MG63 (cell line): ENCODE measurements at places on chromosomes 4 and X. TPM values are rescaled to one million over a fixed set of nuclear protein-coding genes. Genes with fewer than 3 reads are reported as not detected.

GRCh38 chr4:182265881-182266280, 22.7 kb downstream of the TENM3 start:
- DNase-seq: no peak

- DNase-seq: no peak
Measured at GRCh38 chr4:5421416-5421815, 286.9 kb downstream of the EVC2 start.

DNA sequence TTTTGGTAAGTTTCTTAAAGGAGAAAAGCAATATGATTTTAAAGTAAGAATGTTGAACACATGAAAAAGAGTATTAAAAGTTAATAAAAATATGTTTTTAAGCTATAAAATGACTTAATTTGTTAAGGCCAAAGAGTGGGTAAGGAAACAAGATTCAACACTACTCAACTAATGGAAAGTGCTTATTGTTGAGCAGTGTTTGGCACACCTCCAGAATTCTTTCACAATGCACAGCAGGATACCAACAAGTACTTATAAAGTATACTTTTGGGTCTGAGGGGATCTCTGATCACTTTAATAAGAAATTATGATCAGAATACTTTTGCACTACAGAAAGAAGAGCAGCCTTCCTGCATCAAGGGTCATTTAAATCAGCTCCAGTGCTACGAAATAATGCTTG, 5.9 kb downstream of the LAMP2 start:
- DNase-seq: peak; percentile 3

The LEF1 gene
- not detected in 2 replicates for total RNA-seq

GRCh38 chr4:139554893-139555704, 920 bp downstream of the SETD7 start:
- DNase-seq: peak; percentile 82

DNA sequence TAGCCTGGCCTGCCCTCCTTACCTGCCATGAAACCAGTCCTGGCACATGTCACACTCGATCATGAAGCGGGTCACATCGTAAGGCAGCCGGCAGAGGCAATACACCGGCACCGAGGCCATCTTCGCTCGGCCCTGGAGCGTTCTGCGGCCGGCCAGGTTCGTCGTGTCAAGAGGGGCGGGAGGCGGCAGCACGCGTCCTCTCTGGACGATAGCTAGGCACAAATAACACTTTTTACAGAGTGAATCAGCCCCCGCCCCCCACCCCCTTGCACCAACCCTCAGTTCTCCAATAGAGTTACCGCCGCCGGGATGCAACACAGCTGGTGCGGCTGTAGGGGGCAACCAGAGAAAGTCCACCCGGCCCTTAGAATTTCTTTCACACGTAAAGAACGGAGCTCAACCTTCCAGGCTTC, 1.7 kb downstream of the PHF8 start:
- DNase-seq: peak; percentile 55

- no peak for DNase-seq
Measured at GRCh38 chrX:112147206-112147605, 64.6 kb upstream of the TRPC5 start.

- DNase-seq: no peak
Measured at GRCh38 chr4:130178106-130178505, 1082.2 kb downstream of the C4orf33 start.

GRCh38 chr4:155973639-155974475, 20.2 kb upstream of the CTSO start:
- DNase-seq: no peak

The ARHGAP4 gene
- 0.07 and 2.4 TPM in 2 replicates for total RNA-seq

The GRID2 gene
- not detected in 2 replicates for total RNA-seq

- DNase-seq: no peak
Measured at GRCh38 chr4:54365691-54366090, 136.6 kb downstream of the PDGFRA start.

- no peak for DNase-seq
Measured at GRCh38 chrX:132046533-132046932, 23.4 kb downstream of the STK26 start.

DNA sequence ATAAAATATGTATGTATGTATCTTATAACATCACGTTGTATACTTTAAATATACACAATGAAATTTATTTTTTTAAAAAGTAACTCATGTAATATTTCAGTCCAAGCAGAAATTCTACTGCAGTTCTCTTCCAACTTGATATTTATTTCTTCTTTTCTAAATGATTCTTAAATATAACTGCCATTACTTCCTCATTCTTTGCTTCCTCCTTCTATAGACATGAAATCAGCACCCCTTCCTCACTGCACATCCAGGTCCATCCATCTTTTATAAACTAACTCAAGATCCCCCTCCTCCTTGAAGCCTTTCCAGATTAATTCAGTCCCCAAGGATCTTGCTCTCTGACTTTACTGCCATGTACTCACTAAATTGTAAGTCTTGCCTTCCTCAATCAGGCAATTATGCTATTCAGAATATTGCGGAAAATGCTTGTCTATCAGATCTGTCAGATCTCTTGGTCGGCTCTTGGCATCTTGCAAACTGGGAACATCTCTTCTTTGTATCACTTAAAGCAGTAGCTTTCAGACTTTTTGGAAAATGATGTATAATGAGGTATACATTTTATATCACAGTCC, 3.7 kb downstream of the GPRIN3 start:
- no peak for DNase-seq

The EPHA5 gene
- 15.2 and 22.4 TPM in 2 replicates for total RNA-seq

DNA sequence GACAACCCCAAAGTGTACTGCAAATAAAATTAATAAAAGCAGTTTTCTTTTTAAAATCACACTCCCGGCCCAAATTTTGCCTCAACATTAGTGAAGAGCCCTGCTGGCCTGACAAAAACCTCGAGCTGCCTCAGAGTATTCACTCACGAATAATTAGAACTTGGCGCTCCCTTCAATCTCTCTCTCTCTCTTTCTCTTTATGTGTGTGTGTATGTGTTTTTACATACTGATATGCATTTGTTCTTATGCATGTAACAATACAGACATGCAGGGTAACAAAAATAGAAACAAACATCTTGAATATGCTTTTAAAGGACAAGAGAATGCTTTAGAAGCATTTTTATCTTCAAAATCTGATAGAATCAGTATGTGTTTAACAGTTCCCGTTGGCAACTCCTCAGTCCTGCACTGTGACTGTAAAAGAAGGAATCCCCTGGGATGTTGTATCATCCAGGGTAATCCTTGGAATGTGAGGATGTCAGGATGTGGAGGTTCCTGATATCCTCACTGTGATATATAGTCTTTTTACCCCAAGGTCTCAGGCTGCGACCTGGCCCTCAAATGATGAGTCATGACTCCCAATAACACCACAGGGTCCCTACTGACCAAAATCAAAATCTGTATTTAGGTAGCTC, 53.0 kb downstream of the PTCHD1 start:
- DNase-seq: no peak

DNA sequence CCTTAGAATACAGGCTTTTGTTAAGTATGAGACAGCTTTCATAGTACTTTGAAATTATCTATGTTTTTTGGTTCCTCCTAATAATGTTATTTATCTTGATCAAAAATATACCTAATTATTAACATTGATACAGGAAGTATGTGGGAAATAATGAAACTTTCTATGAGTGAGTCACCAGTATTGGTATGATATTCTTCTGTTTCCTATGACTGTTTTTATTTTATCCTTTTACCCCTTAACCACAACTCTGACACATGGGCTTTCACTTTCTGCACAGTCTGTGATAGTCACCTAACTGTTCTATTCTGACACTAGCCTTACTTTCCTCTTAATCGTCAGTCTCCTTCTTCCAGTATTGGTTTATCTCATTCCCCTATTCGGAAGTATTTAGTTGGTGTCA, 4.7 kb downstream of the THAP9 start:
- DNase-seq: no peak

DNA sequence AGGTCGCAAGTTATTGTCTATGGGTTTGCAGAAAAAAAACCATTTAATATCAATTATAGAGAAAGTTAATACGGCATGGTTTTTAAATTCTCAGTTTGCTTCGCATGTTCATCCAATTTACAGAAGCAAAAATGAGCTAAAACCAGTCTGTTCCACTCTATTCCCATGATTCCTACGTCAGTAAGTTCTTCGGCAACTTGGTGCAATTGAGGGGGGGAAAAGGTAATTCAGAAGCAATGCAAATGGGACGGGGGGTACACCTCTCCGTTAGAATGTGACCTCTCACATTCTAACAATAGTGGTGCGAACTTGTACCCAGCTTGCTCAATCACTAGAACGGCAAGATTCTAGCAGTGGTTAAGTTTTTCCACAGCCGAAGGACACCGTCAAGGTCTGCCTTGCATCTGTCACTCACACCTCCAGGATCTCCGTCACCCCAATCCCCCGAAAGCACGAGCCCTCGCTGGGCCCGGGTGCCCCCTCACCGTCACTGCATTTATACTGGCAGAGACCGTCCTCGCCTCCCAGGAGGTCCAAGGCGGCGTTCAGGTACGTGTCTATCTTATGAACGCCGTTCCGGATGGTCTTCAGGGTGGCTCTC, 653 bp downstream of the PLA2G12A start:
- no peak for DNase-seq

The UBQLN2 gene
- 3.4 and 4.9 TPM in 2 replicates for total RNA-seq

- no peak for DNase-seq
Measured at GRCh38 chrX:11733614-11734013, 24.4 kb upstream of the MSL3 start.

GRCh38 chr4:152015597-152016302, 254.9 kb upstream of the GATB start:
- DNase-seq: no peak

GRCh38 chrX:96481831-96482230, 202.8 kb upstream of the DIAPH2 start:
- no peak for DNase-seq
